ENCODE measurements at places on chromosomes 11 and 22.

GRCh38 chr22:37204045-37204655, 8.1 kb downstream of the SSTR3 start:
- DNase-seq, result no peak

DNA sequence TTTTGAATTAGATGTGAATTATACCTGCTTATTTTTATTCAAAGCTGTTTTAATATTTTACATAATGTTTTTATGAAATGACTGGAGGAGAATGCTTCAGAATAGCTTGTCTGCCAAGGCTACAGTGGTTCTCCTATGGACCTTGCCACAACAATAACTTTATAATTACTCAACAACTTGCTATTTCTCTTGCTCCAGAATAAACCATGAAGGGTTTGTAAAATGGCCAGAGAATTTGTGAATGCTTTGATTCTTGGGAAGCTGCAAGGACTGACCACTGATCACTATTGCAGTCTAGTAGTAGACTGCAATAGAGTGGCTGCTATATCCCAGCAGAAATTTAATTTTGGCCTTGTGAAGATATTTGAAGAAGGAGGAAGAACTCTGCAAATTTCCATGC, 199.7 kb downstream of the FAT3 start:
- no peak for DNase-seq

DNA sequence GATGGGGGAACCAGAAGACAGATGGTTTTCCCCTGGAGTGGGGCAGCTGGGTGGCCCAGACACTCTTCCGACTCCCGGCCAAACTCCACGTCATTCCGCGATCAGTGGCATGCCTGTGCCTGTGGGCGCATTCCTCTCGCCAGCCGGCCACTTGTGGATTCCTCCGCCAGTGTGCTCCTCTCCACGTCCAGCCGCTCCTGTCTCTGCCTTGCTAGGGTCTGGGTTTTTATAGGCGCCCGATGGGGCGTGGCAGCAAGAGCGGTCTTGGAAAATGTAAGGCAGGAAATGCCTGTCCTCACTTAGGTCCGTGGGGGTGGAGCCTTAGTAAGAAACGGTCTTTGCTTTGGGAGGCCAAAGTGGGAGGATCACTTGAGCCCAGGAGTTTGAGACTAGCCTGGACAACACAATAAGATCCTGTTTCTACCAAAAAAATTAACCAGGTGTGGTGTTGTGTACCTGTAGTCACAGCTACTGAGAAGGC, 81.6 kb upstream of the SEPTIN5 start:
- no peak for DNase-seq

GRCh38 chr11:44335052-44335760, 25.3 kb upstream of the ALX4 start:
- no peak for DNase-seq

DNA sequence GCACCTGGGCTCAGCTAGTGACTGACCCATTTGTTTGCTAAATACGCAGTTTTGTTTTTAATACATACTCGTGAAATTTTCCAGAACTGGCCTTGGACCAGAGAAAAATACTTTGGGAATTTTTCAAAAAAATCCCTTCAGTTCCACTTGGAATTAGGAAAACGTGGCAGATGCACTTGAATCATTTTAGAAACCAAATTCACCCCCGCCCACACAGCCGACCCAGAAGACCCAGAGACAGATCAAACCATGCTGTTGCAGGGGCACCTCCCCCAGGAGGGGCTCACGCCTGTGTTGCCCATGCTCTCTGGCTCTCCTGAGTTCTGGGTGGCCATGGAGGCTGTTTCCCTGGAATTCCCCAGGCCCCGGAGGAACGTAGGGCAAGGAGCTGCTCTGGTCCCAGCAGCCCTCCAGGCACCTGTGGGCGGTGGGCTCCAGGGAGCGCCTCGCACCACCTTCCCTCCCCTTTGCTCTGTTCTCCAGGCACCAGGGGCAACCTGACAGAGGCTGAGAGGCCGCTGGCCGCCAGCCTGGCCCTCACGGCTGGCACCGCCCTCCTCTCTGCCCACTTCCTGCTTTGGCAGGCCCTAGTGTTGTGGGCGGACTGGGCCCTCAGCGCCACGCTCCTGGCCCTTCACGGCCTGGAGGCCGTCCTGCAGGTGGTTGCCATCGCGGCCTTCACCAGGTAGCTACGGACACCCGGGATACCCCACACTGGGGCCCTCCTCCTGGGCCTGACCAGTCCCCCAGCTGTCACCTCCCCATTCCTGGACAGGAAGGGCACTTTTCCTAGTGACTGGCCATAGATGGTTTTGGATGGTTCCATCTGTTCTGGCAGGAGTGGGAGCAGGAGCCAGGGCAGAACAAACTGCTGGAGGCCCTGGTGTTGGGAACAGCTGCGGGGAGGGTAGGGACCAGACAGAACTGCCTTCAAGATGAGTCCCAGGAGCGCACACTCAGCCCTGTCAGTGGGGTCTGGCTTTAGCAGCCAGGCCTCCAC, 3.3 kb upstream of the EPS8L2 start:
- DNase-seq, result no peak

- DNase-seq, result no peak
Measured at GRCh38 chr22:44860311-44860710, 107.9 kb downstream of the ARHGAP8 start.

GRCh38 chr11:86615487-86615886, 56.9 kb downstream of the ME3 start:
- no peak for DNase-seq

GRCh38 chr11:113476553-113476952, 1.4 kb upstream of the DRD2 start:
- DNase-seq, result no peak

GRCh38 chr22:45090497-45090910, 73.2 kb upstream of the NUP50 start:
- DNase-seq, result no peak

GRCh38 chr11:72602250-72602904, 71.8 kb downstream of the PDE2A start:
- DNase-seq, result no peak

DNA sequence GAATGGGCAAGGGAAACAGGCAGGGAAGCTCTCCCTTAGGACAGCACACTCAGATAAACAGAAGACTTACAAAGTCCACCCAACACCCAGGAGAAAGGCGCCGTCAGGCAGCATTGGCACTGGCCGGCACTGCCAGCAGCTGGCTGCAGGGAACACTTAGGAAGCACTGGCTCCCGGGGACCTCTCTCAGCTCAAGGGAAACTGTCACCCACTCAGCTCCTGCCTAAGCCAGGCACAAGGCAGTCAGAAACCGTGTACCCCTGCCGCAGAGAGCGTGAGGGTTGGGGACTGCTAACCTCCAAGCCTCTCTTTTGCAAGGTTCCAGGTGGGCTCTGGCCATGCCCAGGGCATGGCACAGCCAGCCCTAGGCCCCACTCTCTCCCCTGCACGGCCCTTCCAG, 64.7 kb downstream of the DGCR2 start:
- DNase-seq, result no peak

- DNase-seq, result no peak
Measured at GRCh38 chr11:130779943-130780342, 136.3 kb downstream of the SNX19 start.

- DNase-seq, result no peak
Measured at GRCh38 chr11:8032122-8032521, 45.0 kb downstream of the EIF3F start.

DNA sequence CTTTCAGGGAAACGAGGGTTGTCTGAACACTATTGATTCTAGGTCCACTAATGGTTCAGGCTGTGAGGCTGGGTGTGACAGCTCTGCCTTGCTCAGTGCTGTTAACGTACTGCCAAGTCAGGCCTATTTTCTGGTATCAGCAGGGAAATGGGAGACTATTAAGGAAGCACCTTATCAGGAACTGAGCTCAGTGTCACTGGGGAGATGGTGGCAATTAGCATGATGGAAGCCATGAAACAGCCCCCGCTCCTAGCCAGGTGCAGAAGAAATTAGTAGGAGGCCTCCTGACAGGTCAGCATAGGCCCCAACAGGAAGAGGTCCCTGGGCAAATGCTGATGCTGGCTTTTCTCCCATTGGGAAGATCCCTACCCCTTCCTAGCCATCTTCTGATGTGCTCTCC, 42.6 kb upstream of the LMO2 start:
- no peak for DNase-seq

DNA sequence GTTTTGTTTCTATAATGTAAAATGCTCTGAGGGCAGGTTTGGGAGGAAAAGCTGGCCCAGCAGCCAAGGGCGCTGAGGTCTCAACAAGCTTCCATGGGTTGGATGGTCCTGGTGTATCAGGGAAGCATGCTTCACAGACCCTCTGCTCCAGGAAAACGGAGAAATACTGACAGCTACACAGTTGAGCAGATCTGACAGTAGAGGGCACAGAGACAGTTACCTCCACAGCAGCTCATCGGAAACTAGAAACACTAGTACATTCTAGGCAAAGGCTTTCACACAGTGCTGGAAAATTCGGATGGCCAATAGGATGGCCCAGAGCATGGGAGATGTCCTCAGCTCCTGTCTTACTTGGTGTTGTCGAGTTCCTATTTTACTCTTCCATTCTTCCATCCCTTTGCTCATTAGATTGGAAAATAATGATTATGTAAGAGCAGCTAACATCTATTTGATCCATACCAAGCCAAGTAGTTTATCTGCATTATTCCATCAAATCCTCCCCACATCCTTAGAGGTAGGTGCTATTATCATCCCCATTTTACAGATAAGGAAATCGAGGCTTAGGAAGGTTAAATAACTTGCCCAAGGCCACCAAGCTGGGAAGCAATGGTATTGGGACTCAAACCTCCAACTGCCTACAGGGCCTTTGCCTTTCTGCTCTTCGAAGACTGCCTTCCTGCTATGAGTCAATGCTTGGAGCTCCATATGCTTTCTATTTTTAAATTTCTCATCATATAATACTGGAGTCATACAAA, 28.3 kb downstream of the LMO2 start:
- DNase-seq, result no peak

- DNase-seq, result no peak
Measured at GRCh38 chr11:116162086-116162885, 610.5 kb downstream of the BUD13 start.

DNA sequence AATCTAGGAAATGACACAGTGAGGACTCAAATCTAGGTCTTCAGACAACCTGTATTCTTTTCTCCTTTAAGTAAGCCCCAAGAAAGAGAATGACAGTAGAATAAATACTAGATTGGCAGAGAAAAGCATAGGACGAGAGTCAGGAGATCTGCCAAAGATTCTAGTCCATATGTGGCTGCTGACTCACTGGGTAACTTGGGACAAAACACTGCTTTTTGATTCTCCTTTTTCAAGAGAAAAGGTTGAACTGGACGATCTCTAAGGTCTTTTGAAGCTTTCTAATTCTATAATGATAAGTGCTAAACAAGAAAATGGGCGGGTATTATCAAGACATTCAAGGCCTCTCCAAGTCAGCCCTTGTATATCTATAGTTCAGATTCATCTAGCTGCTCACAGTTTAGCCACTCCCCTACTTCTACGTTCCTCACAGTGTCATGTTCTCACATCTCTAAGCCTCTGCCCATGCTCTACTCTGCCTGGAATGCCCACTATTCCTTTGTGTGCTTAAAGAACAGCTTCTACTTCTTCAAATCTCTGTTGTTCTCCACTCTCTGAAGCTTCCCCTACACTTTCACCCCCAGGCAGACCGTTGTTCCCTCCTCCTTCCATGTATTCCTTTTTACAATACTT, 53.0 kb downstream of the RELT start:
- DNase-seq, result no peak

- no peak for DNase-seq
Measured at GRCh38 chr11:92306966-92307510, 82.4 kb downstream of the FAT3 start.

DNA sequence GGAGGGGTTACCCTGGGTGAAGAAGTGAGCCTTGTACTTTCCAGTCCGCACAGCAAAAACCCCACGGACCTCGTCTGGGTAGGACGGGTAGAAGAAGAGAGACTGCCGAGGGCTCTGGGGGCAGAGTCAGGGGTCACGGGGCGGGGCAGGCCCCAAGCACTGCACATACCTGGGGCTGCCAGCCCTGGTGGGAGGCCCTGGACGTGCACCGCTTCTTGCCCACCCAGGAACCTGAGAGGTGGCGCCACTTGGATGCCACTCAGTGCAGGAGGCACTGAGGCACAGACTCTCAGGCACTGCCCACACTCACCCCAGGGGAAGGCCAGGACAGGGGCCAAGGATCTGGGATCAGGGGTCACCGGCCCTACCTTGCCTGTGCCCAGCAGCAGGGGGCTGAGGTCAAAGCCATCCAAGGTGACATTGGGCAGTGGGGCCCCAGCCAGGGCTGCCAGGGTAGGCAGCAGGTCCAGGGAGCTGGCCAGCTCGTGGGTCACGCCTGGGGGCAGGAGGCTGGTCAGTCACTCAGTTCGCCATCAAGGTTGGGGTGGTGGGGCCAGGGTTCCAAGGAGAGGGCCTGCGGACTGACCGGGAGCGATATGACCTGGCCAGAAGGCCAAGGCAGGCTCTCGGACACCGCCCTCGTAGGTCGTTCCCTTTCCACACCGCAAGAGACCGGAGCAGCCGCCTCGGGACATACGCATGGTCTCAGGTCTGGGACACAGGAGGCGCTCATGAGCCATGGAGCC, 2.2 kb downstream of the ARSA start:
- DNase-seq, result no peak

DNA sequence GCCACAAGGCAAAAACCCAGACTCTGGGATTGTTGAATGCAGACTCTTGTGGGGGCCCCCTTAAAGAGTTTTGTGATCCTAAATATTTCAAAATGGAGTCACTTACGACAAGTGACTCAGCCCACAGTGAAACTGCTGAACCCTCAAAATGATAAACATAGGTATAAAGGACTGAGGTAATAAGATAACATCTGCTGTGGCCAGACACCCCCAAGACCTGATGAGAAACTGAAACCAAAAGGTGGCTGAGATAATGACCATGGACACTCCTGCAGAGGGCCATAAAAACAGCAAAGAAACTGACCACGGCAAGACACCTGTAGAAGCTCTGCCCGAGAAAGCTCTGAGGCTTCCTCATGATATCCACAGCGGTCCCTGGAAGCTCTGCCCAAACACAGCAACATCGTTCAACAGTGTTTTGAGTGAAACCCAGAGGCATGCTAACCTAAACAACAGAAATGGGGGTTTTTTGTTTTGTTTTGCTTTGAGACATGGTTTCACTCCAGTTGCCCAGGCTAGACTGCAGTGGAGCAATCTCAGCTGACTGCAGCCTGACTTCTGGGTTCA, 1.6 kb upstream of the PLAAT4 start:
- peak; percentile 25 for DNase-seq
